ENCODE measurements at places on chromosomes 3 and 15.

DNA sequence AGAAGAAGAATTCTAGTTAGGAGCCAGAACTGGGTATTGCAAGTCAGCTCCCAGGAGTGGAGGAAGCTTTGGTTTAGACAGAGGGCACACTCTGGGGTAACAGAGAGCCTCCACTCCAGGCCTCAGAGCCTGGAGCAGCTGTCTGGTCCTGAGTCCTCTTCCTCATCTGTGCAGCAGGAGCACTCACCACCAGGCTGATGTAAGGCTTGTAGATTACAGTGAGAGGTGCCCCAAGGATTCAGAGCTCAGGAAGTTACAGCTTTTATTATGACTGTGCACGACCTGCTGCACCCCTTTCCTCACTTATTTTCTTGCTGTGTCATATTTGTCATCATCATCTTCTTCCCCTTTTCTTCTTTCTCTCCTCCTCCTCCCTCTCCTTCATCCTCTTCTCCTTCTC is 210.4 kb downstream of the ATP10A start:
- DNase-seq = no peak

- no peak for DNase-seq
These were observed 9.6 kb downstream of the NMD3 start for GRCh38 chr3:161230621-161231171.

- no peak for DNase-seq
These were observed 106.2 kb upstream of the PLAAT1 start for GRCh38 chr3:193134856-193135255.

- DNase-seq = no peak
These were observed 19.8 kb downstream of the PCSK6 start for GRCh38 chr15:101469520-101470288.

- DNase-seq = no peak
These were observed 543.5 kb downstream of the GABRG3 start for GRCh38 chr15:27514526-27514925.

DNA sequence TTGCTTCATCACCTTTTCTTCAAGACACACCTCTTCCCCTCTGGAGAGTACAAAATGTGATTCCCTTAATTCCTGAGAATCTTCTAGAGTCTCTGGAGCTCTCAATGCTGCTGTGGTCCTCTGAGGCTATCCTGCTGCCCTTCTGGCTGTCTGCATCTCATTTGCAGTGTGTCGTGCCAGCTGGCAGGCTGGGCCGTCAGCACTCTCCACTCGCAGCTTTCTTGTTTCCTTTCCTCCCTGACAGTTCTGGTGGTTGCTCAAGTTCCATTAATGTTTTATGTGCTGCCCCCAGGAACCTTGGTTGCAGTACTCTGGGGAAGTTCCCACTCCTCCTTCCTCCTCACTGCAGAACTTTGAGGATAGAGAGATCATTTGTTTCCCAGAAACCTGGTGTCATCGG is 210.8 kb upstream of the ROPN1 start:
- DNase-seq = peak; percentile 84

GRCh38 chr3:52794612-52795099 is at the start of gene ITIH3:
Gene ITIH3 (plus strand): TSS chr3:52794796. CDS start chr3:52794804, 8 bp downstream.
- DNase-seq = no peak

- no peak for DNase-seq
These were observed 454.9 kb downstream of the IL5RA start for GRCh38 chr3:2655229-2655701.

DNA sequence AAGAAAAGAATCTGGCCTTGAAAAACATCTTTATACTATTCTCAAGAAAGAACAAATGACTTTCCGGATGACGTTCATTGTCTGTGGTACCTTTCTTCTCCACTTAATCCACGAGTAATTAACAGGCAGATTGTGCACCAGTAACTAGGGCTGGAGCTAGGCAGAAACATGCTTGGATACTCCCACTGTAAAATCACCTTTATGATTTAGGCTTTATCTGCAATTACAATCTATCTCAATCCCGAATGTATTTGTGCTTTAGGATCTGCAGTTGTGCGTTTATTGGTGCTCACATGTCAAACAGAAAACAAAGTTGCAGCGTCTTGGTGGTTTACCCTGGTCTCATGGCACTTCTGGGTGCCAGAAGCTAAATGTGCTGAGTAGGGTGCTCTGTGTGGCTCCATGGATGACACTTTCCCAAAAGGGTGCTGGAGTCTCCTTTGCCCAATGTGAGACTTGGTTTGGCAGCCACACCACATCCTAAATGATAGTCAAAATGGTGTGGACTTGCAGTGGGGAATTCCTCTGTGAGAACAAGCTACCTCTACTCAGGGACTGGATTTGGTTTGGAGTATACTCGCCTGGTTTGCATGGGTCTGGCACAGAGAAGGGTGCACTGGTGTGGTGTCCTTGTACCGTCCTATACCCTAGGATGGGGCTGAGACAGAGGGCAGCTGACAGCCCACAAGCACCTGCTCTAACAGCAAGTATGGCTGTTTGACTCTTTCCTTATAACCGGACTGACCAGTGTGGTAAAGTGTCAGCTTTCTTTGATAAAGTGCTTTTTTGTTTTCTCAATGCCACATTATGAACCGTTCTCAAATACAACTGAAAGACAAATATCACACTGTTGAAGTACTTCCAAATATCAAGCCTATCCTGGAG is 7.7 kb downstream of the SERP1 start:
- no peak for DNase-seq

- DNase-seq = no peak
These were observed 784 bp downstream of the TTLL3 start for GRCh38 chr3:9810846-9811245.

- DNase-seq = no peak
These were observed 3.6 kb downstream of the SIAH2 start for GRCh38 chr3:150759319-150759718.

DNA sequence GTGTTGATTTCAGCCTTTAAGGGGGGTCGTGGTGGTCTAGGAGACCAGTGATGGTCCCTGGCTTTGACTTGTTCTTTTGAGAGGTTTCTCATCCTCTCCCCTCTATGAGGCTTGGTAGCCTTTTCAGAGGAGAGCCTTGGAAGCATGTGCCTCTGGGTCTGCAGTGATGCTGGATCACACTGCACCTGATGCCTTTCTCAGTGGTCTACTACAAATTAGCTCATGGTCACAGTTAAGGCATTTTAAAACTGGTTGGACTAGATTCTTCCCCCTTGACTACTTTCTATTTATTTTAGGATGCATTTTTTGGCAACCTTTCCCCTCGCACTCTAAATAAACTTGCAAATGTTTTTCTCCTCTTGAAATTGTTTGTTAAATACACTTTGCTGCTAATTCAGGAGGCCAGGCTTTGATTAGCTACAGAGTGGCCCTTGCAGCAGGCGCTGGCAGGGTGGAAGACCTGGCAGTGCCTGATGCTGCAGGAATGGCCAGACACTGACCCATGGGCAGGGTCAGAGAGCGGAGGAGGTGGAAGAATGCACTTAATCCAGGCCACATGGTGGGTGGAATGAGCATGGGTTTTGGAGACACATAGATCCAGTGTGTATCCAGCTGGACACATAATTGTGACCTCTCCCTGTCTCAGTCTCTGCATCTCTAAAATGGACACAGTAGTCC is 318.8 kb upstream of the CTDSPL start:
- DNase-seq = no peak

- DNase-seq = no peak
These were observed 47.9 kb upstream of the ITGA11 start for GRCh38 chr15:68479870-68480269.

- no peak for DNase-seq
These were observed 602.0 kb downstream of the TBL1XR1 start for GRCh38 chr3:176595307-176595706.

- DNase-seq = no peak
These were observed 1.6 kb upstream of the RNU6-1 start for GRCh38 chr15:67841513-67841762.

DNA sequence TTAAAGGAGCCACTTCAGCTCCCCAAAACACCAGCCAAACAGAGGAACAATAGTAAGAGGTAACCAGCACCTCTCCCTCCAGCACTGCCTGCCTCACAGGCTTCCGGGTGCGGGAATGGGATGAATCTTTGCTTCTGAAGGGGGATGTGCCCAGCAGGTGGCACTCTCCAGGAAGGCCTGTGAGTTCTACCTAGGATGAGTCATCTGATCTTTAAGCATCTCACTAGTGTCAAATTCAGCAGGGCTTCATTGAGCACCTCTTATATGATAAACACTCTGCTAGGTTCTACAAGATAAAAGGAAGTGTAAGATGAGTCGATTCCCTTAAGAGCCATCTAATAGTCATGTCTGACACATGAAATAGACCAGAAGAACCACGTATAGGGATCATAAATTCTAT is 237.4 kb upstream of the UMPS start:
- DNase-seq = no peak

GRCh38 chr3:104887619-104888018 is 479.1 kb upstream of the ALCAM start:
- DNase-seq = no peak

DNA sequence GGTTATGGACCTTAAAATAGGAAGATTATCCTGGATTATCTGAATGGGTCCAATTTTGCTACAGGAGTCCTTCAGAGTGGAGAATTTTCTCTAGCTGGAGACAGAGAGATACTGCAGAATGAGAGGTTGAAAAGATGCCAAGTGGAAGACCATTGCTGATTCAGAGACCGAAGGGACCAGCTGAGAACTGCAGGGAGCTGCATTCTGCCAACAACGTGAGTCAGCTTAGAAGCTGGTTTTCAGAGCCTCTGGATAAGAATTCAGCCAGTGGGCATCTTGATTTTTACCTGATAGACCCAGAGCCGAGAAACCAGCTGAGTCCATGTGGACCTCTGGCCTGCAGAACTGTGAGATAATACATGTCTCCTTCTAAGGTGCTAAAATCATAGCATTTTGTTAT is 234.0 kb downstream of the NR2F2 start:
- DNase-seq = no peak

- no peak for DNase-seq
These were observed 28.6 kb downstream of the MEGF11 start for GRCh38 chr15:66224946-66225345.

- no peak for DNase-seq
These were observed 25.0 kb upstream of the GOLGA6L2 start for GRCh38 chr15:23472033-23472432.

- no peak for DNase-seq
These were observed 25.0 kb upstream of the KLF13 start for GRCh38 chr15:31301673-31301990.

- DNase-seq = no peak
These were observed 10.6 kb downstream of the PARP14 start for GRCh38 chr3:122691195-122691594.

DNA sequence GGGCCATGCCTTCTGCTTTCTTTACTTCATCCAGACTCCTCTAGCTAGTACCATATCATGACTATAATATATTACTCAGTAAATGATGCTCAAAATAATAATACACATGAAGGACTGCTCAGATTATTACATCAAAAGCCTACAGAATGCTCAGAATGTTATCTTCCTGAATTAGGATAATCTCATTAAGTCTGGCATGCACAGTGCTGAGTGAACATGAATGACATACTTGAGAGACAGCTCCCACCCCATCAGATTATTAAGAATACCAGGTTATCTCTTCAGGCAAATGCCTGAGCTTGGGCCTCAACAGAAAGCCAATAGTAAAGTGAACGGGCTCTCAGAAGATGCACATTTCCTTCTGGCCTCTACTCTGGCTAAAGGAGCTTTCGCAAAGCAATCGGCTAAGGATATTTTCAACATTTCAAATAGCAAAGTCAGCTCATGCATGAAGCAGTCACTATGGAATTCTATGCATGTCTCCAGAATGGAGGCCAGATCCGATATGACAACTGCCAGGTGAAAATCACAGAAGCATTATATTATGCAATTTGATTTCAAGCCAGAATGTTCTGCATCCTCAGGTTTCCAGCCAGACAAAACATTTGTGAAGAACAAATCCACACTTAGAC is 122.6 kb downstream of the KCNMB2 start:
- no peak for DNase-seq

GRCh38 chr3:61956236-61956635 is 394.9 kb downstream of the PTPRG start:
- DNase-seq = no peak

GRCh38 chr3:119359476-119360326 is 65.5 kb downstream of the ARHGAP31 start:
- DNase-seq = no peak

GRCh38 chr15:41553731-41554130 is 5.3 kb upstream of the TYRO3 start:
- DNase-seq = no peak

DNA sequence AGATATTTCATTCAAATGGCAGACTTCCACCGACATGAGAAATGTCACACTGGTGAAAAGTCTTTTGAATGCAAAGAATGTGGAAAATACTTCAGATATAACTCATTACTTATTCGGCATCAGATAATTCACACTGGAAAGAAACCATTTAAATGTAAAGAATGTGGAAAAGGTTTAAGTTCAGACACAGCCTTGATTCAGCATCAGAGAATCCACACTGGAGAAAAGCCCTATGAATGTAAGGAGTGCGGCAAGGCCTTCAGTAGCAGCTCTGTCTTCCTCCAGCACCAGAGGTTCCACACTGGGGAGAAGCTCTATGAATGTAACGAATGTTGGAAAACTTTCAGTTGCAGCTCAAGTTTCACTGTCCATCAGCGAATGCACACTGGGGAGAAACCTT is 8.6 kb upstream of the ZNF621 start:
- DNase-seq = no peak

DNA sequence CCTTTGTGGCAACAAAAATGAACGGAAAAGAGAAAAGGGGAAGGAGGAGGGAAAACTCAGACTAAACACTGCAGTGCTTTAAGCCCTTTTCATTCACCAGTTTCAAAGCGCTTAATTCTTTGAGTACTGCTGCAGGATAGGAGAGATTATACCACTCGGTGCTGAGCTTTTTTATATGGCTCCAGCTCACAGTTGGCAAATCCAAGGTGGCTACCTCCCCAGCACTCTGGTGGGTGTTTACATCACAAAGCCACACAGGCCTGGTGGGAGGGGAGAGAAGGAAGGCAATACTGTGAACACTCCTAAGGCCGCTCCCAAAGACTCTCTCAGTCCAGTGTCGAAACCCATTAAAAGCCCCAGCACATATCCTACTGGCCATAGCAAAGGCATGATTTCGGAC is 191.4 kb downstream of the STT3B start:
- no peak for DNase-seq

- DNase-seq = no peak
These were observed 531.3 kb downstream of the ROBO1 start for GRCh38 chr3:79236496-79236895.

DNA sequence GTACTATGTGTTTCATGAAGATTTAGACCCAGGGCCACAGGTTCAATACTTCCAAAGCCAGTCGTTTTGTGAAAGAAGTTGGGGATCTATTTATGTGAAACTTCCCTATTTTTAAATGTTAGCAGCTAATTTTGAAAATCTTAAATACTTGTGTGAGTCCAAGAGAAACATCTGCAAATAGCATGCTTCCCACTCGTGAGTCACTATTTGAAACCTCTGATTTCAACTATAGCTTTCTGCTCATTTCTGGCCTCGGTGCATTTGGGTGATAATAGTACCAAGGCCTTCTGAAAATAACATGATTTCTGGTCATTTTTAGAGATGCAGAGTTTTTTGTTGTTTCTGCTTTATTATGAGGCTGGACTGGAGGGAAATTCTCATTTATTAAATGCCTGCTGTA is 110.0 kb downstream of the OPA1 start:
- DNase-seq = no peak

- no peak for DNase-seq
These were observed 13.9 kb downstream of the TSC22D2 start for GRCh38 chr3:150421799-150422548.

All from aorta (tissue), 5 donors.